ENCODE measurements at places on chromosomes 12 and 14. TPM values are rescaled to one million over a fixed set of nuclear protein-coding genes. Genes with fewer than 3 reads are reported as not detected.

Gene CLEC14A
- 31.8 TPM for total RNA-seq

DNA sequence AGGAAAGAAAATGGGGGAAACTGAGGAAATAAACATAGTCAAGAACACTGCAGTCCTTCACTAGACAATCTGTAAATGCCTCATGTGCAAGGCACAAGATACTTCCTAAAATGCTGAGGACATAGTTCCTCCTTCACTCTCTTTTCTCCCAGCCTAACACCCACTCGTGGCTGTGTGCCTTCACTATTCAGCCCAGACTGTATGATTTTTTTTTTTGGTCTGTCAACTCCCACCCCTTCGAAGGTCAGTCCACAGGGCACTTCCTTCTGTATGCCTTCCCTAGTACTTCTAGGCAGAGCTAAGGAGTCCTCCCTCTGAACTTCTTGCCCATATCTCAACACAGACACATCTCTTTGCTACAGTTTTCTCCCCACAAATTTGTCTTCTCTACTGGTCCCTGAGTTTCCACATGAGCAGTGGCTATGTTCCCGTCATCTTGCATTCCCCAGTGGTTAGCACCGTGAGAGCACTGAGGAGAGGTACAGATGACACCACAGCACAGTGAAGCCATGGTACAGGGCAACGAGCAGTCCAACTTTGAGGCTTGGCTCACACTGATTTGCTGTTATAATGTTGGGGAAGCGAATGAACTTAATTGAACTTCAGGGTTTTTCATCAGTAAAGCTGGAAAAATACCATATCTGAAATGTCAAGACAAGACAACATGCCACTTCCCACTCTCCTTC, 24.1 kb upstream of the SYCP3 start:
- no peak for DNase-seq

GRCh38 chr12:43325786-43326185, 226.2 kb downstream of the ADAMTS20 start:
- no peak for DNase-seq

- DNase-seq, result no peak
These were observed 42.5 kb downstream of the LMO3 start for GRCh38 chr12:16563504-16563903.

GRCh38 chr12:1564067-1564466, 30.3 kb downstream of the FBXL14 start:
- no peak for DNase-seq

DNA sequence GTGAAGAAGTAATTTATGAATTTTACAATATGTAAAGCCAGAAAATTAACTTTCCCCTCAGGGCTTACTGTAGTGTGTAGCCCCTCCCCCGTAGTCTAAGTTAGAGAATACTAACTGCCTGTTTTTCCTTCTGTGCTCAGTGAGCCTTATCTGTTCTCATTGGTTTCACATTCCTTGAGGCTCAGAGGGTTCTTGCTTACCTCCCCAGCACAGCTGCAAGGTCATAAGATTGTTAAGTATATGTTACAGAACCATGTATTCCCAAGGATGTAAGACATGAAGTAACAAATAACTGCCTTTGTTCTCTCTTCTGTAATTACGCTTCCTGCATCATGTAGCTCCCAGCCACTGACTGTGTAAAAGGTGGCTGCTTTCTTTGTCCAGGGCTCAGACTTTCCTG, 1351.1 kb downstream of the TMEM121 start:
- DNase-seq, result no peak

- no peak for DNase-seq
These were observed 334.1 kb upstream of the MIS18BP1 start for GRCh38 chr14:45587142-45587541.

GRCh38 chr12:105882404-105882803, 256.4 kb downstream of the NUAK1 start:
- no peak for DNase-seq

DNA sequence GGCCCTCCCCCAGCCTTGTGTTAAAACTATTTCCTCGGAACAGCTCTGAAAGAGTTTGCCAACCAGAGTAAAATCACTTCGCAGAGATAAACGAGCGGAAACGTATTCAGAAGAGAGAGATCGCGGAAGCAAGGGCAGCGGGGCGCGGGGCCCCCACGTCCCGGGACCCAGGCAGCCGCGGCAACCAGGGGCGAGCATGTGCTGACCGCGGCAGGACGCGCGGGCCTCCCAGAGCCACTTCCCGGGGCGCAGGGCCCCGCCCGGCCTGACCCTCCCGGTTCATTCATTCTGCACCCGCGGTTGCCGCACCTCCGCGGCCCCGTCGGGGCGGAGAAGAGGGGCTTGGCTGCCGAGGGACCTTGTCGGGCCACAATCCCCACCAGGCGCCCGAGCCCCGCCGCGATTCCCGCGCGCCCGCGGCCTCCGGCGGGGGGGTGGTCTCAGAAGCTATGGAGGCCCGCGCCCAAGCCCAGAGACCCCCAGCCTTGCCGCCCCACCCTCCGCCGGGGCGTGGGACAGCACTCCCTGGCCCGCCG, 598 bp downstream of the UBE2N start:
- peak; percentile 48 for DNase-seq

GRCh38 chr12:9936591-9936990, 4.4 kb upstream of the CLEC2A start:
- DNase-seq, result no peak

DNA sequence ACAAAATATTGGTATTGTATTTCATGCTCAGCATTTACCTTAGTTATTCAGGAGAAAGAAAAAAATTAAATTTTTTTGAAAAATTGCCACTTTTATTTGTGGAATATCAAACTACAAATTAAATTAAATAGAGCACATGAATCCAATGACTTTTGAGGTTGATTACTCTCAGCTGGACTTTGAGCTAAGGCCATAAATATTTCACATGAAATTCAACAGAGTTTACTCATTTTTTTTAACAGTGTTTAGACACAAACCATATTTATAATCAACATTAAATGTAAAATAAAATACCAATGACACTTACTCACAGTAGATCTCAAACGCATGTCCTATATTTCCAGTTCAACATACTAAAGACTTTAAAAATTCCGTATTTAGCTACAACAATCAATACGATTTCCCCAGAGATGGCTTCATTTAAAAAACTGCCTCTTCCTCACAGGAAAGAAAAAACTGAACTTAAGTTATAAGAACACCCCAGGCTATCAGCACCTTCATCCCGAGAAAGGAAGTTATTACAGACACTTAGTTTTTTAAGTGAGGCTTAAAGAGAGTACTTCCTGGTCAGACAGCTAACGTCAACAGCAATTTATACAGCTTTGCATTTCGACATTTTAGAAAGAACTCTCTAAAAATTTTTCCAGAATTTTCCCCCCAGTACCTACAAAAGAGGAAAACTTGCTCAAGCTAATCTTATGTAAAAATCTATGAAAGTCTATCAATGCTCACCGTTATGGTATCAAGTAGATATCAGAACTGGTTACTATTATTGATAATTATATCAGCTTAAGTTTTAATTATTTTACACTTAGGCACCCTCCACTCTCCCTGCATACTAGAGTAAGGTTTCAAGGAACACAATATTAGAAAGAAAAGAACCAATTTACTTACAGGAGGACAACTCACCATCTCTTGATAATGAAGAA, 13.8 kb downstream of the TAOK3 start:
- no peak for DNase-seq

Gene TAPBPL
- total RNA-seq, result 11.8 TPM

DNA sequence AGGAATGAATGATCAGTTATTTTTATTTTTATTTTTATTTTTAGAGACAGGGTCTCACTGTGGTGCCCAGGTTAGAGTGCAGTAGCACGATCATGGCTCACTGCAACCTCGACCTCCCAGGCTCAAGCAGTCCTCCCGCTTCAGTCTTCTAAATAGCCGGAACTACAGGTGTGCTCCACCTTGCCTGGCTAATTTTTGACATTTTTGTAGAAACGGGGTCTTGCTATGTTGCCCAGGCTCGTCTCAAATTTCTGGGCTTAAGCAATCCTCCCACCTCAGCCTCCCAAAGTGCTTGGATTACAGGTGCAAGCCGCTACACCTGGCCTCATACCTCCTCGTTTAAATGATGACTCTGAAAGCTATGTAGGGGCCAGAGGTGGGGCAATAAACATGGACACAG, 706.0 kb downstream of the MED13L start:
- DNase-seq, result no peak

- no peak for DNase-seq
These were observed 67.3 kb upstream of the KCNH3 start for GRCh38 chr12:49471557-49471956.

DNA sequence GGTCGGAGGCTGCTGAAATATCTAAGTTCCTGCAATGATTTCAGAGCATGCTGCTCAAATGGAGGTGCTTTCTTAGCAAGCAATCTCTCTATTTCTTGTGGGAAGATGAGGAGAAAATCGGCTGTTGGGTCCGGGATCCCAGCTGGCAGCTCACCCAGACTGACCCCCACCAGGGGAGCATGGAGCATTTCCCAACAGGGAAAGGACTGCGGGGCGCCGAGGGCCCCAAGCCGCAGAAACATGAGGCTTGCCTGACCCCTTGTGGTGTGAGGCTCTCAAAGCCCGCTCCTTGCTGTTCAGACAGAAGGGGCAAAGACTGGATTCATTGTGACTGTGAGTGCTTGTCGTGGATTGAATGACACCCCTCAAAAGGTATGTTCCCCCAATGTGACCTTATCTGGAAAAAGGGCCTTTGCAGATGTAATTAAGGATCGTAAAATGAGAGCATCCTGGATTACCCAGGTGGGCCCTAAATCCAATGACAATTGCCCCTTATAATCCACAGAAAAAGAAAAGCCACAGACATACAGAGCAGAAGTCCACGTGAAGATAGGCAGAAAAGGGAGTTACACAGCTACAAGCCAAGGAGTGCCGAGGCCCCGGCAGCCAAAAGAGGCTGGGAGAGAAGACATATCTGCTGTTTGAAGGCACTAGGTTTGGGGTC, 116.3 kb upstream of the VASH1 start:
- no peak for DNase-seq

Gene PAH
- 0.32 TPM for total RNA-seq
